ENCODE measurements at places on chromosomes 11 and 22.

GRCh38 chr11:12731841-12732336 is 57.7 kb downstream of the TEAD1 start:
- no peak for DNase-seq

DNA sequence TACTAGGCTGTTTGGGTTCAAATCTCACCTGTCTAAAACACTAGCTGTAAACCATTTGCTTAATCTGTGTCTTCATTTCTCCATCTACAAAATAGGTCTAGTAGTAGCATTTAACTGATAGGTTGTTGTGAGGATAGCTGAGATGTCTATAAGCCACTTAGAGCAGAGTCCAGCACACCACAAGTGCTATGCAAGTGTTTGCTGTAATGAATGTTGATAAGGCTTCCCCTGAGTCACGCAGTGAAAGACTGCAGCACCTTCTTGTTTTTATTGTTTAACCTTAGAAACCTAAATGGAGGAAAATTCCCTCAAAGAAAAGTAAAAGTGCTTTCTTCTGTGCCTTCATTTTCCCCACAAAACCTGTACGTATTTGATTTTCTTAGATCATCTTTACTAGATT is 23.1 kb upstream of the LDHA start:
- no peak for DNase-seq

GRCh38 chr22:29628996-29629902 is 25.8 kb downstream of the NF2 start:
- no peak for DNase-seq

DNA sequence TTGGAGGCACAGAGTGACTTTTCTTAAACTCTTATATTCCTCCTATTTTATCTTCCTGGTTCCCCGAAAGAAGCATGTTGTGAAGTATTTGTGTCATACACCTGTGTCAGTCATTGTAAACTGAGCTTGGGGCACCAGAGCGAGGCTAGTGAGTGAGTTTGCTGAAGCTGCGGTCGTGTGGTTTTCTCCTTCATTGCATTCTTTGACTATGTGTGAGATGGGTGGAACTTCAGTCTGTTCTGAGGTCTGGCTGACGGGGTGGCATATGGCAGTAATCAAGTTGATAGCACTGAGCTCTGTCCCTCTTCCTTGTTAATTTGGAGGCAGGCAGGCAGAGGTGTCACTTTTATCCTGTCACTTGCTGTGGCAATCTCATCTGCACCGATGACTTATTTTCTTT is 4.2 kb downstream of the VPS26B start:
- DNase-seq = peak; percentile 16

GRCh38 chr22:29948385-29948769 is 65.4 kb downstream of the MTMR3 start:
- no peak for DNase-seq

GRCh38 chr11:62804310-62805075 is 747 bp downstream of the NXF1 start:
- DNase-seq = no peak

DNA sequence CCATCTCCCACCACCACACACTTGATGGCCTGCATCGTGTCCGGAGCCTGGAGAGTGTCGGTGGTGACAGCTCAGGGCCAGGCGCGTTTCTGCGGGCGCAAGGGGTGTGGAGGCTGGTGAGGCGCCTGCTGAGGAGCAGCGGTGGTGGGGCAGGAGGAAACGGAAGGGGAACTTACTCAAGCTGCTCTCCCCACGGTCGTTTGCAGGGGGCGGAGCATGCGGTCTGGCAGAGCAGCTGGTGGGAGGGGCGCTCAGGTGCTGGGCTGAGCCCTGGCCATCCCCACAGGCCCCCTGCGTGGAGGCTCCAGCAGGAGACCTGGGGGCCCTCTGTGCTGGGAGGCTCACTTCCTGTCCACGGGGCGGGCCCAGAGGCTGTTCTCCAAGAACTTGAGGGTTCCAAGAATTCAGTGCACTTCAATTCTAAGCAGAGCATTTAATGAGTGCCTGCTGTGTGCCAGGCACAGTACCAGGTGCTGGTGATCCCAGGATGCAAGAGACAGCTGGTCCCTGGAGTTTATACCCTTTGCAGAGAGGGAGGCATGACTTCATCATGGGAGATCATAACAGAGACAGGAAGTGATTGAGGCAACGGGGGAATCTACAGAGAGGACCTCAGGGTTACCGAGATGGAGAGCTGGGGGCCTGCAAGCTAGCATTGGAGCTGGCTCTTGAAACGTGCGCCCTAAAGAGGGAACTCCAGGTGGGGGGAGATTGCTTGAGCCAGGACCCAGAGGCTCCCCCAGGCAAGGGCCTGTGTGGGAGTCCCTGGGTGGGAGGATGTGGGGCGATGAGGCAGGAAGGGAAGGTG is at the start of gene RAC2:
RAC2 (minus strand) TSS at position 156 of the 808 bp plus-strand sequence; CDS start at position 35, 121 bp downstream.
- DNase-seq = peak; percentile 94

DNA sequence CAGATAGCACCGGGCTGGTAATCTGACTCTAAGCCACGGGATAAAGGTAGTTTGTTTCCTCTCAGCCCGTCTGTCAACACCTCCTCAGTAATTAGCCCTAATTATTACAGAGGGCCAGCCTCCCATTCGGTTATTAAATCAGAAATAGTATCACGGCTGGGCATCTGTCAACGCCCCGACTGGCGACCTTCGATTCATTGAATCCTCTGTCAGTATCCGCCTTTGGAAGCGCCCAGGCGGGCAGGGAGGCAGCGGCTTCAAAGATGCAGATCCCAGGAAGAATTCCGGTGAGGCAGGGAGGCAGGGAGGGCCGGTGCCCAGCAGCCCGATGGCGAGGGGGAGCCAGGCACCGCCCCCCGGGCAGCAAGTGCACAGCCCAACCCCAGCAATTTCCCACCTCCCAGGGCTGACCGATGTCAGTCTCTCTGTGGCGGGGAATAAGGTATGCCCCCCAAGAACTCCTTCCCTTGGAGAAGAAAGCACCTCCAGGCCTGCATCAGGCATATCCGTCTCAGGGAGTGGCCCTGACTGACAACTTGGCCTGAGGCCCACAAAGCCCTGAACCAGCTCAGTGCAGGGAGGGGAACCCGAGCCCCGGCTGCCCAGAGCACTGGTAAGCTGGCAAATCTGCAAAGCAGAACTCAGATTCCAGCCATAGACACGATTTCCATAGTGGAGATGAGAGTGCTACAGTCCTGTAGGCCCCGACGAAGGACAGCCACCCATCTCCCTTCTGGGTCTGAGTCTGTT is 11.4 kb downstream of the GNB1L start:
- DNase-seq = no peak

DNA sequence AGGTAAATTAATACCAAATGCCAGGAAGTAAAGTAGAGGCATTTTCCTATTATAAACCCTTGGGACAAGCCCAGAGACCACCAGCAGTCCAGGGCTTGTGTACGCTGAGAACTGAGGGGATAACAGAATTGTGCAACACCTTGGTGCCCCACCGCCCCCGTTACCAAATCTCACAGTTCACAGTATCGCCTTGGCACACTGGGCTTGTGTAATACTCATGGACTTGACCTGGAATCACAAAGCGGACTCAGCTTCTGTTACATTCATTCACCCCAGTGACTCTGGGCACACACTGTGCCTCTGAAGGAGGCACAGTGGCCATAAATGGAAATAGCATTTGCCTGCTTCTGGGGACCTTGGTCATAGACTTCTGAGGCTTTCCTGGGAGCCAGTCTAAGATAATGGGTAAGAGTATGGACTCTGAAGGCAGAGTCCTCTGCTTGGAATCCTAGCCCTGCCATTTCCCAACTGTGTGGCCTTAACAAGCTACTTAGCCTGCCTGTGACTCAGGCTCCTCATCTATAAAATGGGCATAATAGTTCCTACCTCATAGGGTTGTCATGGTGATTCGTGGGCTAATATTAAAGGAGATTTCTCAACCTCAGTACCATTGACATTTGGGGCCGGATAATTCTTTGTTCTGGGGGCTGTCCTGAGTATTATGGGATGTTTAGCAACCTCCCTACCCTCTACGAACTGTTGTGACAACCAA is 53.7 kb downstream of the TIMP3 start:
- DNase-seq = no peak

DNA sequence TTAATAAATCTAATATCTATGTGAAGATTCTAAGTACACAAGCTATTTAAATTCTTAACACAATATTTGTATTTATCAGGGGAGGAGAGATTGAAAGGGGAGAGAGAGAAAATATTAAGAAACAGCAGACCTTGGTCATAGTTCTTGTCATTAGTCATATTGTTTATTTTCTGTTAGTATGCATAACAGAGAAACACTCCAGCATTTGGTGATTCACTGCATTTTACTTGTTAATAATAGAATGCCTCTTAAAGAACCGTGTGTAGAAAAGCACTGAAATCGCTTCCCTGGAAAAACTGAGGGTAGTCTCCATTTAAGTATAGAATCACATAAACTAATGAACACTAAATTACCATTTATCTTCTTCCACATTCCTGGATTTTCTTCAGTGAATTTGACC is 122.7 kb upstream of the TRPC6 start:
- DNase-seq = no peak

DNA sequence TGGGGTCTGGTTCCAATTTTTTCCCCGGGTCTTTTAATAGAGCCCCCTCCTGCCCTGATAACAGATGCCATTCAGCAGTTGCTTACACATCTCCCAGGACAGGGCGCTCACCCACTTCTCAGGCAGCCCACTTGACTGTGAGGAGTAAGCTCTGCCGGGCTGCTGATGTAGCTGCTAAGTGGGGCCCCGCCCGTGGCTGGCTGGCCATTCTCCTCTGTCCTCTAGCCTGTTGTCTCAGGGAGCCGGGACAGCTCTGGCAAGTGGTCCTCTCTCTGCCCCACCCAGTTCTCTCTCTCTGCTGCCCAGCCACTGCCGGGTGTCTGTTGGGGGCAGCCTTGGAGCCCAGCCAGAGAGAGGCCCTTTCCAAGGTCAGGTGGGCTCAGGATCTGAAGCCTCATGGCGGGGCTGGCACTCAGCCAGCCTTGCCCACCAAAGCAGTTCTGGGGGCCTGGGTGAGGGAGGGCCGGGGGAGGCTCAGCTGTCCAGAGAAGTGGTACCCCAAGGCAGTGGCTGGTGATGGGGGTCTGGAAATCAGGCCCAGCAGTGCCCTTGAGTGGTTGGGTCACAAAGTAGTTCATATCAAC is 8.9 kb downstream of the KCNJ4 start:
- no peak for DNase-seq

DNA sequence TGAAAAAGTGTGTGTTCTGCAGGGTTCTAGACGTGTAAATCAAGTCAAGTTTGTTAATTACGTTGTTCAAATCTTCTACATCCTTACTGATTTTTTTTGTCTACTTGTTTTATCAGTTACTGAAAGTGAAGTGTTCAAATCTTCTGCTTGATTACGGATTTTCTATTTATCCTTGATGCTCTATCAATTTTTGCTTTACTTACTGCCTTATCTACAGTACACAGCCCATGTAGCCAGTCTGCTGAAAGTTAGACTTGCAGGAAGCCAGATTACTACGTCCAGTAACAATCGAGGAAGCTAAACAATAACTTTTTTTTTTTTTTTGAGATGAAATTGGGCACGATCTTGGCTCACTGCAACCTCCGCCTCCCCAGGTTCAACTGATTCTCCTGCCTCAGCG is 15.6 kb upstream of the C11orf24 start:
- DNase-seq = no peak

- no peak for DNase-seq
Observed at GRCh38 chr22:37409459-37410050, 17.7 kb downstream of the ELFN2 start.

DNA sequence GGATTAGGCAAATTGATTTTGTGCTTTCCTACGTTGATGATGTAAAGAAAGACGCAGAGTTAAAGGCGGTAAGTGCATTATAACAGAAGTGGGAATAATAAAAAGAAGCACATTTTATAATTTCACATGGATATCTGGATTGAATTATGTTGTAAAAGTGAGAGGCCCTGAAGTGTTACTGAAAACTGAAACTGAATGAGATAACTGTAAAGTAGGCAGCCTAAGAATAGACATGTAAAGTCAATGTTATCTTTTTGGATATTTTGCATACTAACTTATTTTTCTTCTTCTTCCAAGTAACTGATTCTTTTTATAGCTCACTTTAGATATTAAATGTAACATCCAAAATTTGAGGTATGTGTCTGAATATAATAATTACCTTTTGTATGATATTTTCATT is 28.3 kb downstream of the ANO5 start:
- DNase-seq = no peak

DNA sequence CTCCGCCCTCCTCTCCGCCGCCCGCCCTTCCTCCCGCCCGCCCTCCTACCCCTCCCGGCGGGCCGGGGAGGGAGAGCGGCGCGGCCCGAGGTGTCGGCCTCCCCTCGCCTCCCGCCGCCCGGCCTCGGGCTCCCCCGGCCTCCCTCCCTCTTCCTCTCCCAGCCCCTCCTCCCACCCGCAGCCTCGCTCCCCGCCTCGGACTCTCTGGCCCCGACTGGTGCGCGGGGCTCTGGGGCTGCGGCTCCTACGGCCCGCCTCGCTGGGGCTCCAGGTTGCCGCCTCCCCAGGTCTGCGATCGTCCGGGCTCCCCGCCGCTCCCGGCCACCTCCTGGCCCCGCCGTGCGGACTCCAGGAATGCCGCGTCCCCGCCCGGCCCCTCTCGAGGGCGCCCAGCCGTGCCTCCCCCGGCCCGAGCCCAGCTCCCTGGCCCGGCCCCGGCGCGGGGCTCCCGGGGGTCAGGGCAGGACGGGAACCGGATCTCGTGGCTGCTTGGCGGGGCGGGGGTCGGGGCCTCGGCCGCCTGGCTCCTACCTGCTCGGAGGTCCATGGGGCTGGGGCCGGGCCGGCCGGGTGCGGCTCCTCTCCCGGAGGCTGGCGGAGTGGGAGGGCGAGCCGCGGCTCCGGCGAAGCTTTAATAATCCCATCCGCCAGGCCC is at the start of gene CLCF1:
CLCF1 (minus strand) TSS at position 606 of the 655 bp plus-strand sequence; CDS start at position 547, 59 bp downstream.
- DNase-seq = no peak

DNA sequence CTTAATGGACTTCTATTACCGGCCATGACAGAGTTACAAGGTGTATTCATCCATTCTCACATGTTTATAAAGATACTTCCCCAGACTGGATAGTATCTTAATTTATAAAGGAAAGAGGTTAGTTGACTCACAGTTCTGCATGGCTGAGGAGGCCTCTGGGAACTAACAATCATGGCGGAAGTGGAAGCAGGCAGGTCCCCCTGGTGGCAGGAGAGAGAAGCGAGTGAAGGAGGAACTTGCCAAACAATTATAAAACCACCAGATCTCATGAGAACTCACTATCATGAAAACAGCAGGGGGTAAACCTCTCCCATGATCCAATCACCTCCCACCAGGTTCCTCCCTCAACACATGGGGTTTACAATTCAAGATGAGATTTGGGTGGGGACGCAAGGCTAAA is 170.0 kb upstream of the PDGFD start:
- DNase-seq = no peak

DNA sequence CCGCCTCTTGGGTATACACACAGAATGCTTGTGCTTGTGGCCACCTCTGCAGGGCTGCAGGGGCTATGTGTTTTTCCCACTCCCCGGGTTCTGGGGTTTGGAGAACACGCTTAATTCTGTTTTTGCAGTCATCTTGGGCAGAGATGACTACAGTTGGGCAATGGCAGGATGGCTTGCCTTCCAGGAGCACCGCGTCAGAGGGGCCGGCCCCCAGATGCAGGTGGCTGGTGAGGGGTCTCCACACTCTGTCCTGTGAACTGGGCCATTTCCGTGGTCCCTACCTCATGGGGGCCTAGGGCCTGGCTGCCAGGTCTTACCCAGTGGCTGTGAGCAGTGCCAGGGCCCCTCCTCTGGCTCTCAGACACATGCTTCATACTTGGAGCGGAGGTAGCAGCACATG is 68.3 kb downstream of the CTTN start:
- DNase-seq = no peak
